ENCODE measurements at places on chromosomes 5 and 9.

- no peak for DNase-seq
Measured at GRCh38 chr5:110784901-110785300, 46.1 kb downstream of the SLC25A46 start.

GRCh38 chr5:141515946-141516671 is 27.2 kb downstream of the PCDHGC5 start:
- no peak for DNase-seq

DNA sequence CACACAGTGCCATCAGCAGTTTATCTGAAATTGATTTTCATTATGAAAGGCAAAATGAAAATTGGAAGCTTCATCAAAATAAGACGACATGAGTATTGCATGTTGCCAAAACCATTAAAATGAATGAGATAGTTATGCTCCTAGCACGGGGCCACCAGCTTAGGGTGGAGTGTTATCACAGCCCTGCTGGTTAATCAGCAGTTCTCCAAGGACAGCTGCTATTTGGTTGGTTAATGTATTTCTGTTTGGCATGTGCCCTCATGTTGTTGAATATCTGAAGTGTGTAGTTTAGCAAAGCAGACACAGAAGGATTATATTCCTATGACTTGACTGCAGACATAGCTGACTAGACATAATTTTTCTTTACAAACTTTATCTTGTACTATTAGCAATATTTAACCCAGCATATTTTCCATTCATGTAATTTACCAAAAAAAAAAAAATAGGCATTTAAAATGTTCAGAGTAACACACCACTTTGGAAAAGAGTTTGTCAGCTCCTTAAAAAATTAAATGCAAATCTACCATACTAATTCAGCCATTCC is 98.6 kb upstream of the PIK3R1 start:
- DNase-seq: no peak

DNA sequence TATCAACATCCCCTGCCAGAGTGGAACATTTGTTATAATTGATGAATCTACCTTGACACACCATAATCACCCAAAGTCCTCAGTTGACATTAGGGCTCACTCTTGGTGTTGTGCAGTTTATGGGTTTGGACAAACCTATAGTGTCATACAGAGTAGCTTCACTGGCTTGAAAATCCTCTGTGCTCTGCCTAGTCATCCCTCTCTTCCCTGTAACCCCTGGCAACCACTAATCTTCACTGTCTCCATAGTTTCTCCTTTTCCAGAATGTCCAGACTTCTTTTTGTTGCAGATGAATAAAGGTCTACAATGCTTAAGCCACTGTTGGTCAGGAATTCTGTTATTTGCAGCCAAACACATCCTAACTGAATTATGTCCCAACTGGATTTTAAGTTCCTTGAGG is 22.5 kb upstream of the SUB1 start:
- no peak for DNase-seq

DNA sequence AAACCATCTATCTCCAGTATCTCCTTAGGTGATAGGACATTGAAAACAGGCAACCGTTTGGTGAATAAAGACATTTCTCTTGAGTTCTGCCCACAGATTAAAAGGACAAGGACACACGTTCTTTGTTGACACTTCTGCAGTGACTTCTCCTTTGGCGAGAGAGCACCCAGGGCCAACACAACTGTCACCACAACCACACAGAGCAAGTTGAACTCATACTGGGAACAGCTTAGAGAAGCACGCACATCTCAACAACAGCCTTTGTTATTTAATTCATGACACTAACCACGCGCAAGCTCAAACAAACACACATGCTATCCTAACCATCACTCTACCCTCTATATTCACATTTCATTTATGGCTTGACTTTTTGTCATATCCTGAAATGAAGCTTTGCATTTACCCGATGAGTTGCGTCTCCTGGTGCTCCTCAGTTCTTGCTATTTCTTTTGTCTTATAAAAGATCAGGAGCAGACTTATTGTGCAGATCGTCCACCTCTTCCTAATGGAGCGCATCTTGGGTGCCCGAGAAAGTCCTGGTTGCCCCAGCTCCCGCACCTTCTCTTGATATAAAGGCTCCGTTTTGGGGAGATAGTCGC is 543 bp downstream of the ST8SIA4 start:
- no peak for DNase-seq
